ENCODE measurements at places on chromosomes 16 and 17.

DNA sequence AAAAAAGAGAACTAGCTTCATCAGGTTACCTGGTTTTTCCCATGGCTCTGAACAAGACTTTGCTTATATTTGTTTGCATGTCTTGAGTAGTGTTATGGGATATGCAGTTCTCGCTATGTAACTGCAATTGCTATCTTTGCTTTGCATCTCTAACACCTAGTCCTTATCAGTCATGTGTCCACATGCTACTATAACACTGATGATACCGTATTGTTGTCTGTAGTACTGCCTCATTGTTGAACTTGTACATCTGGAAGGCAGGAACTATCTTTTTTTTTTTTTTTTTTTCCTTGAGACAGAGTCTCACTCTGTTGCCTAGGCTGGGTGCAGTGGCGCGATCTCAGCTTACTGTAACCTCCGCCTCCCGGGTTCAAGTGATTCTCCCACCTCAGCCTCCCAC is 2.5 kb downstream of the PSME3 start:
- DNase-seq = no peak

- no peak for DNase-seq
Observed at GRCh38 chr17:72683506-72684404, 408.7 kb downstream of the SLC39A11 start.

DNA sequence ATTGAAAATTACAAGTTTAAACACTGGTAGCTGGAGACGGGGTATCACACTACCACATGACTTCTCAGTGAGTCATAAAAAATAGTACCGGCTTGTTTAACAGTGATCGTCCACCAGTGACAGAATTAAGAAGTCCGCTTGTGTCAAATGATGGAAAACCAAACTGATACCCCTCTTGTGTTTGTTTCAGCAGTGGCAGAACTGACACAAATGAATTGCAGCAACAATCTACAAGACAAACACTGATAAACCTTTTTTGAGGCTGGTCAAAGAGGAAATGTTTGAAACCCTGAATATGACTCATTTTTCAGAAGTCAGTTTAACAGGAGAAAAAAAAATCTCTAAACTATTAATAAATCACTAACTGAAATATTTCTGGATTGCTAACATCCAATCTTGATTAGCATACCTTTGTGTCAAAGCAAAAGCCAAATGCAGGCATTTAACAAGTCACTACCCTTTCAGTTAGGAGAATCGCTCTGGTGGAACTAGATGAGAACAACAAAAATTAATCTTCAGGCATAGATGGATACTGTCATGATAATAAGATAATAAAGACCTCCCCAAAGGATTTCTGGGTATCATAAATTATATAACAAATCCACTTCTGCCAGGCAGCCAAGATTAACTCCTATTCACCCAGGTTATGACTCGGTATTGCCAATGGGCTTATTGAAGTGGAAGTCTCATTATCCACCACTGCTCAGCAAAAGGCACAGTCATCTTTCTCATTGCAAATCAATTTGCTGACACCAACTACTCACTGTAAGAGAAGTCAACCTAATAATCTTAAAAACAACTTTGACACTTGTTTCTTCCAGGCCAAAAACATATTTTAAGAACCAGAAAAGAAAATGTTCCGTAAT is 20.8 kb downstream of the DCUN1D3 start:
- DNase-seq = no peak

- no peak for DNase-seq
Observed at GRCh38 chr16:27704252-27704651, 154.3 kb downstream of the KATNIP start.

DNA sequence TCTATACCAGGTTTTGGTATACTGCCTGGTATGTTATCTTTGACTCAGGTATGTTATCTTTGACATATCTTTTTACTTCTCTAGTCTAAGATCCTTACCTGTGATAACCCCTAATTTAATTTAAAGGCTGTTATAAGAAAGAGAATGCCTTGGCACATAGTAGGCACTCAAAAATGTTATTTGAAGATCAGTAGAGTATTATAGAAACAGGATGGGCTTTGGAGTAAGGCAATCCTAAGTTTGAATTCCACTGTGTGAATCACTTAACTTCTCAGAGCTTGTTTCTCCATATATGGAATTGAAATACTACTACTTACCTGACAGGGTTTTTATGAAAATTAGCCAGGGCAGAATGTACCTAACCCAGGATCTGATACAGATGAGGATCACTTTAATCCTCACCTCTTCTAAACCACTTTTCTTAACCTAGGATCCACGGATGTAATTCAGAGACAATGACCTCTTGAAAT is 1.2 kb downstream of the BRIP1 start:
- DNase-seq = no peak

DNA sequence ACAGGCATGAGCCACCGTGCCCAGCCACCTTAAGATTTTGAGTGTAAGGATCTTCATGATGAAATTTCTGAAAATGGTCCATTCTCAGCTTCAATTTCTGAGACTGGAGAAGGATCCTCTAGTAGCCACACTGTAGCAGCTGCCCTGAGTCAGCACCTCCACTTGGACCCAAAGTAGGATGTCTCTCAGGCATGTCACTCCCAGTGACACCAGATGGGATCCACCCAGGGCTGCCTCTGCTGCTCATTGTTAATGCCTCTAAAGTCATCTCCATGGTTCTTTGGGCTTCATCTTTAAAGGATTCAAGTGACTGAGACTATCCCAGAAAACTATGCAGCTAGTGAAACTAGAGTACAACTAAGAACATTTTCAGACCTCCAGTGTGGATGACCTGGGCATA is 7.9 kb downstream of the PLD6 start:
- DNase-seq = no peak

GRCh38 chr16:30649725-30650368 is 913 bp upstream of the PRR14 start:
- no peak for DNase-seq

- DNase-seq = no peak
Observed at GRCh38 chr17:20256144-20256543, 211.2 kb downstream of the LGALS9B start.

Data from thoracic aorta (tissue), 2 donors.